ENCODE measurements at places on chromosomes 5 and 9. TPM values are rescaled to one million over a fixed set of nuclear protein-coding genes. Genes with fewer than 3 reads are reported as not detected.
A peak's percentile ranks its signal among the peaks of the same experiment; 100 is the strongest.

- DNase-seq: no peak
Observed at GRCh38 chr9:86763791-86764190, 183.5 kb downstream of the GAS1 start.

DNA sequence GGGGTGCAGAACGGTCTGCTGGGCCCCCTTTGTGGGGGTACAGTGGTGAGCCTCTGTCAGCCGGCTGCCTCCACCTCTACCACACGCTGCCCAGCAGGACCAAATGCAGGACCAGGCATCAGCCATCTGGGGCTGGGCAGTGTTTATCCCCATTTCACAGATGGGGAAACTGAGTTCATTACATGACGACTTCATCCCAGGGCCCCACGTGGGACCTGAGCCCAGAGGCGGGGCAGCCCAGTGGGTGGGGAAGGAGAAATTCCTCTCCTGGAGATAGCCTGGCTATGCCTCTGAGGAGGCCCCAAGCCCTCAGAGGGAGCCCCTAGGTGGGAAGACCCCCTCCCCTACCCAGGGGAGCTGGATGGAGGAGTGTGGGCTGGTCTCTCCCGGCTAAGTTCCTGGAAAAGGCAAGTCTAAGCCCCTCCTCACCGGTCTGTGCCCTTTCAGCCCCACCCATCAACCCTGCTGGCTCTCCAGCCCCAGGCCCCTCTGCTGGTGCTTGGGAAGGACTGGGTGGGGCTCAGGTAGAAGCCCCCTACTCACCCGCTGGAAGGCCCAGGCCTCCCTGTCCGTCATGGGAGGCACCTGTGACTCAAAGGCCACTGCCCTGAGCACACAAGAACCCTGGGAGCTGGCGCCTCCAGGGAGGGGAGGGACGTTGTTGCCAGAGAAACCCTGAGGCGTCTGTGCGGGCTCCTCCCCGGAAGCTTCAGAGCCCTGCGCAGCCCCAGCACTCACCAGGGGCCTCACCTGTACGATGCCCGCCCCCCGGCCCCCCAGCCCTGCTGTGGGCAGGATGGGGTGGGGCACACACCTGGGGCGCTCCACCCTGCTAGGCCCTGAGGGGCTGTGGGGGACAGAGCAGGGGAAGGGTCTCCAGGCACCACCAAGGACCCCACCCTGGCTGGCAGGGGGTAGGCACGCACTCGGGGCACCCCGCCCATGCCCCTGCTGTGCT, 7.4 kb upstream of the CCDC187 start:
- DNase-seq: no peak

- no peak for DNase-seq
Observed at GRCh38 chr9:106619211-106619610, 243.8 kb upstream of the ZNF462 start.

DNA sequence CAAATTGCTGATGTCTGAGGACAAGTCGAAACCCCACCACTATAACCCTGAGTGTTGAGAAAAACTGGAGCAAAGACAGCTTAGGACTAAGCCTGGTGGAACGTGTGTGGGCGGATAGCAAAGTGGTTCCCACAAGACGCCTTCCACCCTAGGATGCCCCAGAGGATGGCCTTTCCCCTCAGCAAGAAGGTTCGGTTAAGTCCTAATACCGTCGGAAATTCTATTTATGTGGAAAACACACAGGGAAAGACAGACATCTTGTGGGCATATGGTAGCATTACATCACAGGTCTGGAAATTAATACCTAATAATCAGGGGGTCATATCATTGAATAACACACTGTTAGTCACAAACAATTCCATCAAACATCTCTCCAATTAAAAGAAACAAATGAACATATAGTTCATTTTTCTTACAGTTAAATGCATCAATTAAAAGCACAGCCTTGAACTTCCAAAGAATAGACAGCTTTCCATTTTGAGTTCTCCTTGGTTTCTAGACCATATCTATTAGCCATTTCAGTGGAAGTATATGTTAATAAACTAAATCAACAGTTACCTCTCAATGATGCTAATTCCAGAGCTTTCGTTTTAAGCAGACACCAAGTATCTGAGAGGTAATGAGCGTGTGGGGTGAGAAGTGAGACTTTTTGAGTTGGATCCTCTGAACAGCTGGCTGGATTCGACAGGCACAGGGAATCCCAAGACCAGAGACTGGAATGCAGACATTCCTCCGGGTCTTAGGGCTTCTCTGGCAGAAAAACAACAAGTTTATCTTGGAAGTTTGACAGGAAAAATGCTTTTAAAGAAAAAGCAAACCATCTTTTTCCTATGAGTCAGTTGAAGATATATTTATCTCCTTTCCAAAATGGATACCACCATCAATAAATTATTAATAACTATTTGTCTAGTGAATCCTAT, 2.9 kb upstream of the ICE1 start:
- no peak for DNase-seq

- no peak for DNase-seq
Observed at GRCh38 chr5:136210259-136210658, 17.3 kb upstream of the SMIM32 start.

GRCh38 chr9:15221746-15222145, 85.3 kb downstream of the TTC39B start:
- DNase-seq: no peak

- no peak for DNase-seq
Observed at GRCh38 chr9:81224166-81225081, 464.9 kb downstream of the TLE1 start.

DNA sequence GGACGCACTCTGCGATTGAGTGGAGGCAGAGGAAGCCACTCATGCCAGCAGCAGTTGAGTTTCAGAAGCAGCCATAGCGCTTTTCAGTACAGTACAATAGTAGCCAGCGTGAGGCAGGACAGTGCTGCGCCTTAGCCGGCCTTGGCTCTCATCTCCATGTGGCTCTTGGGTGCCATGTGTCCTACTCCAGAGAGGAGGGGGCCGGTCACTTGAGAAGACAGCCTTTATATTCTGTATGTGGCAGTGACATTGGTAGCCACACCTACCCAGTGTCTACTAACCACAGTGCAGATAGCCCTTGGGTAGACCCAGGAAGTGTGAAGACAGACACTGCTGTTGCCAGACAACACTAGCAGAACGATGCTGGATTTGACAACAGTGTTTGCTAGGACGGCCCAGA, 42.3 kb downstream of the FAM78A start:
- no peak for DNase-seq

DNA sequence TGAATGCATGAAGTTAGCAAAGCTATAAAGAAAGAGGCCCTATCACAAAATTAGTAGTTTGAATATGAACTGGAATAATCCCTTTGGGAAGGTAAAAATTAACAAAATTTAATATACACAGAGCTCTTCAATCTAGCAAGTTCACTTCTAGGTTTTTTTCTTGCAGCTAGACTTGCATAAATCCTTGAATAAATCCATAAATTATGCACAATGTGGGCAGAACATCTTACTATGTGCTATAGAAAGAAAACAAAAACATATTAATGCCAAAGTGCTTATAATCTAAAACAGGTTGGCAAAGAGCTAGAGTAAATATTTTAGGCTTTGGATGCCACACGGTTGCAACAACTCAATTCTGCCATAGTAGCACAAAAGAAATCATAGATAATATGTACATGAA, 138.5 kb upstream of the FREM1 start:
- no peak for DNase-seq

DNA sequence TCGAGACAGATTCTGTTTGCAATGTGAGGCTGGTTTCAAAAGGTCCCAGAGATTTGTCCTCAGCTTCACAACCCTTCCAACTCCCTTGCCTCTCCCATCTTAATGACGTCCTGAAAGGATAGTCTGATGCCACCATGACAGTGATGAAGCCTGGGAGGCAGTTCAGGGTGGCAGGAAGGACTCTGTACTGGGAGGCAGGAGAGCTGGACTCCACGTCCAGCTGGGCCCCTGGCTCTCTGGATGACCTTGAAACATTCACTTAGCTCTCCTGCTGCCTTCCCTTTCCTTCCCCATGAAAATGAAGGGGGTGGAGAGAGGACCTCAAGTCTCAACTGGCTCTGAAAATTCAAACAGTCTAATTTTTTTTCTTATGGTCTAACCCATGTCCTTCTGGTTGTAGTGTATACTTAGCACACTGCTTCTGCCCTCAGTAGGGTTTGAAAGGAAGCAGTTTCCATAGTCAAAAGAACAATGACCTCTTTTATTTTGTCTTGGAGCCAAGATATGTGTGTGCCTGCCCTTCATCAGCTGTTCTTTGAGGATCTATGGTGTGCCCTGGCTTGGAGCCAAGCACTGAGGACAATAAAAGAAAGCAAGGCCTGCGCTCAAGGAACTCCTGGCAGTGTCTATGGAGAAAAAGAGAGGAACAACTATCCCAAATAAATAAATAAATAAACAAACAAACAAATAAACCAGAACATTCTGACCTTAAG, 188.3 kb downstream of the GRIA1 start:
- no peak for DNase-seq

- no peak for DNase-seq
Observed at GRCh38 chr5:120682851-120683250, 218.8 kb downstream of the PRR16 start.

DNA sequence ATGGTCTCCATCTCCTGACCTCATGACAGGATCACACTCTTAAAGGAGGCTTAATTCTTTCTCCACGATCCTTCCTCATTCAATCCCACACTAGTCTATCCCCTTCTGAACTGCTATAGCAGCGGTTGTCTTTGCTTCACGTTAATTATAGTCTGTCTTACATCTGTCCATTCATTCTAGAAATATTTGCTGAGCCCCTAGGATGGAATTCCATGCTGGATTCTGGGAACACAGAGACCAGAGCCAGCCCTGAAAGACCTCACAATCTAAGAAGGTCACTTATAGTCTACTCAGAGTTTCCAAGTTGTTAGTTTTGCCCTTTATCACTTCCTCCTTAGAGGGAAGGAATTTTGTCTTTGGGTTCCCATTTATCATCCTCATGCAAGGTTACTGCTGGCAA, 193.5 kb downstream of the GAS1 start:
- no peak for DNase-seq

DNA sequence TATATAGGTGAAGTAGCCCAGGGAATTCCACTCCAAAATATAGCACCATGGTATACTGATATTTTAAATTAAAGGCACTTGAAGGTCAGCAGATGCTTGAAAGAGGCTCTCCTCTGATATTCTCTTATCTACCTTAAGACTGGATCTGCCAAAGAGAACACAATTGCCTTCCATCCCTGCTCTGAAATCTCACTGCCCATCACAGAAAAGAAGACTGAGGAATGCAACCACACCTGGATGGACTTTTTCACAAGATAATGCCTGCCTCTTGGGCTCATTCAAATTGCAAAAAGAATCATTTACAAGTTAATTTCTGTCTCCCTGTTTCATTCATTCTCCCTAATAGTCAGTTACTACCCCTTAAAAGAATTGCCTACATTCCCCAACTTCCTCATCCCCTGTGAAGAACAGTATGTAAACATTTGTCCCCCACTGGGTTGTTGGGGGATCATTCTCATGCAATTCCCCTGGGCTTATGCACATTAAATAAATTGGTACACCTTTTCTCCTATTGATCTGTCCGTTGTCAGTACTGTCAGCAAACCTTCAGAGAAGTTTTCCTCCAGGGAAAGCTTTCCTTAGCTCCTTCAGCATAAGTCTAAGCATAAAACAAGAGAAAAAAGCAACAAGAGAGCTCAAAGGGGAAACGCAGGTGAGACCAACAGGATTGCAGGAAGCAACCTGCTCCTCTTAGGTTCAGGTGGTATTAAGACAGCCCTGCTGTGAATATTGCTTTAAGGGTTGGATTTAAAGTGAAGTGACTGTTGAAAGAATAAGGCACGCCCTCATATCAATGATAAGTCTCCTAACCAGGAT, 171.4 kb upstream of the SLC30A5 start:
- DNase-seq: no peak

DNA sequence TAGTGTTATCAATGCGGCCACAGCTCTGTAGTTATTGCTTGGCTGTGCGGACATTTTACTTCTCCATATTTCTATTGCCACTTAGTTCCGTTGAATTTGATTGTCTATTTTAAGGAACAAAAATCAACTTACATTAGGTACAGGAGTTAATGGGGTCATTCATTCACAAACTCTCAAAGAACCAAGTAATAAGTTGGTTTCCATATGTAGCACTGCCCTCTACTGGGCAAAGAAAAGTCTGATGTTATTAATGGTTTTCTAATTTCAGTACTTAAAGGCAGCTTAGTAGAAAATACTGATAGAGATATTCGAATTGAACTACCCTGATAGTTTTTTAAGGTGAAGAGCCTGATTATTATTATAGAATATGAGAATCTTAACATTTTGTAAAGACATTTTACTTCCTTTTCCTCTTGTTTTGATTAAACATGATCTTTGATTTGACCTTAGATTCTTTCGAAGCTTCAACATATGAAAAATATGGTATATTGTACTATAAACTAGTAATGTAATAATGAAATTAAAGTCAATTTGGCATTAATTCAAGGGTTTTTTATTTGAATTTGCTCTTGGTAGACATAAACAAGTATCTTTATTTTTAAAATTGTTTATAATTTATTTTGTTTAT, 119.5 kb upstream of the CTNND2 start:
- DNase-seq: no peak

DNA sequence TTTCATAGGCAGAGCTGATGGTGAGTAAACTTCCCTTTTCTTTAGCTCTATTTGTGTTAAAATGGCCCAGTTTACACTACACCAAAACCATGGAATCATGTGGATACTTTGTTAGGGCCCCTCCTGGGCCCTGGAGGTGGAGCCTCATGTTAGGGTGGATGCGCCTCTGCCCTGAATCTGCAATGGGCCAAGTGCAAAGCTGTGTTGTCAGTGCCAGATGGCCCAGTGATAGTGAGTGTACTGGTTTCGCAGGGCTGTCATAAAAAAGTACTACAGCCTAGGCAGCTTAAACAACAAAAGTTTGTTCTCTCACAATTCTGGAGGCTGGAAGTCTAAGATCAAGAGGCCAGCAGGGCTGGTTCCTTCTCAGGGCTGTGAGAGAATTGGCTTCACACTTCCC, 64.8 kb downstream of the HSPA4 start:
- no peak for DNase-seq

- DNase-seq: peak; percentile 81
Observed at GRCh38 chr9:129698254-129698757, 32.9 kb downstream of the PRRX2 start.

ARHGEF39 gene
- polyA plus RNA-seq: 0.20 TPM

ITK gene
- 0.05 TPM for polyA plus RNA-seq

PCDHGB7 gene
- polyA plus RNA-seq: 1.1 TPM

GNA14 gene
- 0.31 TPM for polyA plus RNA-seq

JAKMIP2 gene
- 0.06 TPM for polyA plus RNA-seq

LRRC19 gene
- polyA plus RNA-seq: 0.01 TPM

HAND1 gene
- polyA plus RNA-seq: not detected

C6 gene
- polyA plus RNA-seq: 0.14 TPM

CYSRT1 gene
- polyA plus RNA-seq: 0.08 TPM

PIP5K1B gene
- polyA plus RNA-seq: 0.70 TPM

BAAT gene
- polyA plus RNA-seq: 0.08 TPM

GOLM1 gene
- polyA plus RNA-seq: 4.6 TPM

GM2A gene
- polyA plus RNA-seq: 3.0 TPM

SV2C gene
- not detected for polyA plus RNA-seq

NAIF1 gene
- 7.8 TPM for polyA plus RNA-seq

KCNV2 gene
- not detected for polyA plus RNA-seq

HTR4 gene
- polyA plus RNA-seq: 0.01 TPM
